ENCODE measurements at places on chromosomes 5 and 9.

GRCh38 chr5:179227580-179228311 lies 117.5 kb downstream of the ADAMTS2 start:
- no peak for DNase-seq

DNA sequence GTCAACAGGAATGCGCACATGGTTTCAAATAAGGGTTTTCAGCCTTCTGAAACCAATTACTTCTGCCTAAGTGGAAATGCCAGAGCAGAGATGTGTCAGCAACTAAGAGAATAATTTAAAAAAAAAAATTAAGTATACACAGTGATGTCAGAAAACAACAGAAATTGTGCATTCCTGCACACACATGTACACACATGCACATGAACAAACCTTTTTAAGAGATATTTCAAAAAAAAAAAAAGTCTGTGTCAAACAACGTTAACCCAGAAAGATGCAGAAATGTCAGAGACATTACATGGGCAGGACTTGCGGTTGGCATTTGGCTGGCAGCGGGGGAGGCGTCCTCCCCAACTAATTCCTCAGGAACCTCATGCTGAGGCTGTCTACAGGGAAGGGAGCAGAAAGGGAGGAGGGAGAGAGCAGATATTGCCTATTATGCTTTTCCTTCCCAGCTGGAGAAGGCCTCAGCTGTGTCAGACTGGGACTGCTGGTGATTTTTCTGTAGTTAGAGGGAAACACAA lies 536.9 kb upstream of the WWC1 start:
- no peak for DNase-seq

DNA sequence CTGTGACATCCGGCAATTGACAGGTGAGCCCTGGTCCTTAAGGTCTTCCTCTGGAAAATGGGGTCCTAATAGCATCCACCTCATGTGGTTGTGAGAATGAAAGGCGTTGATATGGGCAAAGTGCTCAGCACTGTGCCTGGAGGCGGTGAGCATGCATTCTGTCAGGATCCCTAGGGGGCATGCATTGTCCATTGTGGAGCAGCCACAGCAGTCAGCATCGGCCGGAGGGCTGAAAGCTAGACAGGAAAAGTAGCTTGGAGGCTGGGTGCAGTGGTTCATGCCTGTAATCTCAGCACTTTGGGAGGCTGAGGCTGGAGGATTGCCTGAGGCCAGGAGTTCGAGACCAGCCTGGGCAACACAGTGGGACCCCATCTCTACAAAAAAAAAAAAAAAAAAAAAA lies 122.2 kb downstream of the LHX2 start:
- DNase-seq = no peak

DNA sequence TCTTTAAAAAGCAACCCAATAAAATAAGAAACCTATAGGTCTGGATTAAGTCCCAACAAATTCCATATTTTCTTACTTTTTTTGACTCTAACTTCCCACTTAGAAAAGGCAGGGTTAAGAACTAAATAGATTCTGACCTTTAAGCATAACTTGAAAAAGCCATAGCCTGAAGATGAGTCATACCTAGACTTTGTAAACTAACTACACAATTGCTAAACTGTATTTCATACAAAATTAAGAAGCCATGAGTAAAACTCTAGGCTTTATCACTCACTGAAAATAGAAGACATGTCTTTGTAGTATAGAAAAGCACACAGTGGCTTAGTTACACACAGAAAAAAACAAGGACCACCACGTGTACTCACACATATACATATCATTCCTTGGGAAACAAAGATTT lies 51.5 kb downstream of the MLLT3 start:
- DNase-seq = no peak

DNA sequence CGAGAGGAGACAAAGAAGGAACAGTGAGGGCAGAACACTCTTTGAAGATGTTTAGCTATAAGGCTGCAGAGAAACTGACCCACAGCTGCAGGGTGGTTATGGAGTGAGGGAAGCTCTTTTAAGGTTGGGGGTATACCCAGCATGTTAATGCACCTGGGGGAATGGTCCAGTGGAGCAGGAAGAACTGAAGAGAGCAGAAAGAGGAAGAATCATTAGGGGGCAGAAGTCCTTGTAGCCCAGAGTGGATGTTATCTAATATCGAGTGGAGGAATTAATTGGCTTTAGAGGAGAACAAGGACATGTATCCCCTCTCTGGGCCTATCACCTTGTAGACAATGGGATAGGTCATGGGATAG lies 7.7 kb downstream of the IL4 start:
- no peak for DNase-seq

- no peak for DNase-seq
Observed at GRCh38 chr5:109706095-109706494, 16.4 kb downstream of the MAN2A1 start.
